WTC11 (cell line): ENCODE measurements at places on chromosomes 13 and 19. TPM values are rescaled to one million over a fixed set of nuclear protein-coding genes. Genes with fewer than 3 reads are reported as not detected.

Gene OLFM4
- 0.09 to 0.17 TPM (median 0.14 TPM) in 3 replicates for total RNA-seq

Gene EBI3
- 0.81 to 1.5 TPM (median 1.1 TPM) in 3 replicates for total RNA-seq

Gene USHBP1
- total RNA-seq = 10.9 to 14.2 TPM (median 12.3 TPM) in 3 replicates

Gene CLEC17A
- 0.14 TPM in 1 of 3 replicates, not detected in the others for total RNA-seq

Gene CRLF1
- total RNA-seq = 36.4 to 55.8 TPM (median 51.4 TPM) in 3 replicates

Gene CBY2
- total RNA-seq = 0.50 to 0.74 TPM in 2 of 3 replicates, not detected in the other

Gene TINCR
- 0.60 to 0.85 TPM (median 0.76 TPM) in 3 replicates for total RNA-seq

Gene RDH8
- total RNA-seq = 0.27 TPM in 1 of 3 replicates, not detected in the others

Gene TEX26
- not detected in 3 replicates for total RNA-seq

Gene ZNF865
- total RNA-seq = 18.5 to 21.7 TPM (median 19.0 TPM) in 3 replicates

Gene LHFPL6
- total RNA-seq = 1.4 to 4.5 TPM (median 2.1 TPM) in 3 replicates

Gene CABP5
- total RNA-seq = not detected in 3 replicates

Gene ZNF99
- total RNA-seq = 0.02 to 0.05 TPM in 2 of 3 replicates, not detected in the other

Gene CASP14
- not detected in 3 replicates for total RNA-seq

Gene PINLYP
- total RNA-seq = 6.4 to 11.3 TPM (median 10.6 TPM) in 3 replicates

Gene MIPEP
- total RNA-seq = 24.8 to 30.5 TPM (median 28.1 TPM) in 3 replicates

Gene FAM216B
- total RNA-seq = not detected in 3 replicates

Gene KL
- 0.07 TPM in 1 of 3 replicates, not detected in the others for total RNA-seq

Gene PDE4C
- total RNA-seq = 3.0 to 5.7 TPM (median 3.8 TPM) in 3 replicates
